M059J (cell line): ENCODE measurements at places on chromosomes 12 and 14.

- no peak for DNase-seq
Observed at GRCh38 chr14:57748279-57748678, 117.6 kb downstream of the SLC35F4 start.

GRCh38 chr14:21509432-21510143 is 1.6 kb downstream of the METTL3 start:
- DNase-seq, result no peak

DNA sequence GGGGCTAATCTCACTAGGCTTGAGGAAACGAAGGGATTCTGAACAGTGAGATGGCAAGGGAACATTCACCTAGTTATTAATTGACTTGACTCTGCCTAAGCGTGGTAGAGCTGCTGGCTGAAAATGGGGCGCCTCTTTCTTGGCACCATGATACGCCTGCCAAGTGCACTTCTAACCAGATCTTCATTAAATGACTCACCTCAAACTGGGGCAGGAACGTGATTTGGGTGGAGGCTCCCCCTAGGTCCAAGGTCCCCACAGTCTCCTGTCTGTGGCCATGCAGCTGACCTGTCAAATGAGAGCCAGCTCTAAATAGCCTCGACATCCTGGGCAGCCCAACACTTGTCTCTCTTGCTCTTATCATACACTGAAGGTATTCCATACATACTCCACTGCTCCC is 26.0 kb downstream of the COQ6 start:
- no peak for DNase-seq

DNA sequence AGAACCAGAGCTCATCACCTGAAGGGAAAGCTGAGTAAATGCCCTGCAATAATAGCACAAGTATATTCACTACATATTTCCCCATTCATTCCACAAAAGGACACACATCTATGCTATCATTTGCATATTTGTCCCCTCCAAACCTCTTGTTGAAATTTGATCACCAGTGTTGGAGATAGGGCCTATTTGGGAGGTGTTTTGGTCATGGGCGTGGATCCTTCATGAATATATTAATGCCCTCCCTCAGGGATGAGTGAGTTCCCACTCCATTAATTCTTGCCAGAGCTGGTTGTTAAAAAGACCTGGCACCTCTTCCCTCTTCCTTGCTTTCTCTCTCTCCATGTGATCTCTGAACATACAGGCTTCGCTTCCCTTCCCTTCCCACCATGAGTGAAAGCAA is 18.6 kb upstream of the ZDHHC17 start:
- no peak for DNase-seq

- no peak for DNase-seq
Observed at GRCh38 chr12:13676880-13677279, 304.5 kb downstream of the GRIN2B start.

DNA sequence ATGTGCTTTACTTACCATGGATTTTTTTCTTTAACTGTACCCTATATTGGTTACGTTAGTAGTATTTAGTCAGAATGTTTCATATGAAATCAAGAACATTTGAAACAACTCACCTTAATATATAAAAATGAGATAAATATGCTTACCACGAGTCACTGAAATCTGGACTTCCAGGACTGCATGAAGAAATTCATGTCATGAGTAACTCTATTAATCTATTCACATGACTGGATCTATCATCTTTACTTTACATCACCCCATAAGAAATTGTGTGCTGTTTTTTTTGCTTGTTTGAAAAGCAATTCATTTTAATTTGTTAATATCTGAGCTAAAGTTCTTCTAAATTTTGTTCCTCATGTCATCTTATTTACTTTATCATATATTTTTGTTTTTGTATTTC is 5.2 kb downstream of the EPYC start:
- no peak for DNase-seq

- DNase-seq, result no peak
Observed at GRCh38 chr12:46218322-46219095, 50.3 kb downstream of the SLC38A1 start.

- peak; percentile 58 for DNase-seq
Observed at GRCh38 chr12:68440068-68440581, 108.0 kb upstream of the MDM1 start.

GRCh38 chr12:7282844-7283243 is 21.0 kb upstream of the ACSM4 start:
- no peak for DNase-seq

GRCh38 chr12:126770188-126770587 is 1496.8 kb upstream of the TMEM132C start:
- DNase-seq, result peak; percentile 9

DNA sequence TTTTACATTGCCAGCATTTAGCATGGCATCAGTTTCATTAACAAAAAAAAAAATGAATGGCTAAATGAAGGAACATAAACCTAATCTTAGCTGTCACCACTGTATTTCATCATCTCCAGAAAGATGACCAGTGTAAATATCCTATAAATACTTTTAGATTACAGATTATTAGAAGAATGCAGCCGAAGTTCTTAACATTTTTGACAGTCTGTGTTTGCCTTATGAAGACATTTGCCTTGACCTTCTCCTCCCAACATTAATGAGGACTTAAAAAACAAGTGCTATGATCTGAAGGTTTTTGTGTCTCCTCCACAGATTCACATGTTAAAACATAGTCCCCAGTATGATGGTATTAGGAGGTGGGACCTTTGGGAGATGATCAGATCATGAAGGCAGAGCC is 253.0 kb downstream of the SNAPC1 start:
- no peak for DNase-seq

DNA sequence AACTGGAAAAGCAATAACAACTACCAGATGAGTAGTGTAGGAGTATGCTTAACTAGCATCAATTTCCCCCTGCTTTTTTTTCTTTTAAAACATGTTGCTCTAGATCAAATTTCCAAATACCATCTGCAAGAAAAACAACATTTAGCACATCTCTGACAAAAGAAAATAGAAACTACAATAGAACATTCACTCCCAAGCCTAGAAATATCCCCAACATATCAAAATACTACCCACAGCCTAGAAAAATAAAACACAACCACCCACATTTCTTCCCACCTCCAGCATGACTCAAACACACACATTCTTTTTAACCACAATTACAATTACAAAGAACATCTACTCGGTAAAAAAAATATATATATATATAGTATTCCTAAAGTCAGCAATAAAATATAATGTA is 120.0 kb downstream of the PPFIA2 start:
- no peak for DNase-seq

DNA sequence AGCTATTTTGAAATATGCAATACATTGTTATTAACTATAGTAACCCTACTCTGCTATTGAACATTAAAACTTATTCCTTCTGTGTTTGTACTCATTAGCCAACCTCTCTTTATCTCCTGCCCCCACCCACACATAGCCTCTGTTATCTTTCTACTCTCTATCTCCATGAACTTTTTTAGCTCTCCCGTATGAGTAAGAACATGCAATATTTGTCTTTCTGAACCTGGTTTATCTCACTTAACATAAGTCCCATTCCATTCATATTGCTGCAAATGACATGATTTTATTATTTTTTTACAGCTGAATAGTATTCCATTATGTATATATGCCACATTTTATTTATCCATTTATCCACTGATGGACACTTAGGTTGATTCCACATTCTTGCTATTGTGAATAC is 79.0 kb upstream of the AMIGO2 start:
- no peak for DNase-seq

- peak; percentile 32 for DNase-seq
Observed at GRCh38 chr12:117774941-117775775, 193.6 kb downstream of the KSR2 start.

- DNase-seq, result no peak
Observed at GRCh38 chr14:72876710-72877063, 17.2 kb downstream of the DPF3 start.

- DNase-seq, result peak; percentile 85
Observed at GRCh38 chr14:22898302-22899090, 15.5 kb downstream of the REM2 start.

GRCh38 chr14:51236314-51236713 is 3.7 kb upstream of the TMX1 start:
- DNase-seq, result peak; percentile 31

DNA sequence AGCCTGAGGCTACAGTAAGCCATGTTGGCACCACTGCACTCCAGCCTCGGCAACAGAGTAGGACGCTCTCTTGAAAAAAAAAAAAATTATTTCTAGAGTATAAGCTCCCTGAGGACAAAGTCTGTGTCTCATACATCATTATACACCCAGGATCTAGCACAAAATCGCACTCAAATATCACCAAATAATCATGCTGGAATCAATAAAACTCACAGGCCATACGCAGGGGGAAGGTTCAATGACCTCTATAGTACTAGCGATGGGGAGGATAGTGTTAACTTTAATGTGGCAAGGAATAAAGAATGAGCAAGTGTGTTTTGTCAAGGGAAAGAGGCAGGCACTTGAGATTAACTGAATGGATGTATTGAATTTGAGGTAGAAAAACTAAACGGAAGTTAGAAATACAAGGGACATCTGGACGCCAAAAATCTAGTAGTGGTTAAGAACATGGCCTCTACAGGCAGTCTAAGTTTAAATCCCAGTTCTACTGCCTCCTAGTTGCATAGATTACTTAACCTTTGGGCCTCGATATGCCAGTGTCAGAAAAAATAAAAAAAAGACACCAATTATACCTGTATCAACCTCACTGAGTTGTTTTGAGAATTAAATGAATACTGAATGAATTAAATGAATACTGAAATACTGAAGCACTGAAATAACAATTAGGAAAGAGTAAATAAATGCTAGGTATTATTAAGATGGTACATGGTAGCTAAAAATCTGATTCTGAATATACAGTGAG is 4.4 kb upstream of the AP4S1 start:
- no peak for DNase-seq

- DNase-seq, result no peak
Observed at GRCh38 chr14:67441256-67441655, 29.3 kb upstream of the PLEK2 start.

- peak; percentile 48 for DNase-seq
Observed at GRCh38 chr14:74846968-74847665, 28.8 kb downstream of the PROX2 start.

- peak; percentile 95 for DNase-seq
Observed at GRCh38 chr12:95633049-95633731, 81.9 kb upstream of the USP44 start.

GRCh38 chr12:4153343-4153892 is 120.1 kb upstream of the CCND2 start:
- DNase-seq, result no peak

DNA sequence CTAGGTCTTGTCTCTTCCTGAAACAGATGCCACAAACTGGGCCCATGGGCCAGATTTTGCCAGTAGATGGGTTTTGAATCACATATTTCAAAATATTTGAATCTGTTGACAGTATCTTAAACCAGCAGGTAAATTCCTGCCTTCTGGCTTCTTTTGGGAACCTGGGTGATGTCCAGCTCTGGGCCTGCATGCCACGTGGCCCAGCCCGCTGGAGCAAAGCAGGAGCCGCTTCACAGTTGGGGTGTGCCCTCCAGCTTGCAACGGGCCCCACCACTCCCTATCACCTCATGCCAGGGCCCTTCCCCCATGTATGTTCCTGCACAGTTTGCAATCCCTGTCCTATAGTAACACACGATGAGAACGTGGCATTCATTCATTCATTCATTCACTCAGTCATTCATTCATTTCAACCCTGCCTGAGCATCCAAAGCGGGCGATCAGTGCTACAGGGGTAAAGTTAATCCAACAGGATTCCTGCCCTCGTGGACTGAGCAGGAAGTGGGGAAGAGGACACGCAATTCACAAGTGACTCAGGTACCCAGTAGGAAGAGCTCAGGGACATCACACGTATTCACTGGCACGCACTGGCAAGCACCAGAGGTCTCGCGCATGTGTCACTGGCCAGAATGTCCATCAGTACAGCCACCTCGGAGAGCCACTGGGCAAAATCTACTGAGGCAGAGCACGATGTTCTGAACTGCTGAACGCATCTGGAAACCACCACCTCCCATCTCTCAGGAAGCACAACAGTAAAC is 27.8 kb downstream of the SCARB1 start:
- DNase-seq, result peak; percentile 9

DNA sequence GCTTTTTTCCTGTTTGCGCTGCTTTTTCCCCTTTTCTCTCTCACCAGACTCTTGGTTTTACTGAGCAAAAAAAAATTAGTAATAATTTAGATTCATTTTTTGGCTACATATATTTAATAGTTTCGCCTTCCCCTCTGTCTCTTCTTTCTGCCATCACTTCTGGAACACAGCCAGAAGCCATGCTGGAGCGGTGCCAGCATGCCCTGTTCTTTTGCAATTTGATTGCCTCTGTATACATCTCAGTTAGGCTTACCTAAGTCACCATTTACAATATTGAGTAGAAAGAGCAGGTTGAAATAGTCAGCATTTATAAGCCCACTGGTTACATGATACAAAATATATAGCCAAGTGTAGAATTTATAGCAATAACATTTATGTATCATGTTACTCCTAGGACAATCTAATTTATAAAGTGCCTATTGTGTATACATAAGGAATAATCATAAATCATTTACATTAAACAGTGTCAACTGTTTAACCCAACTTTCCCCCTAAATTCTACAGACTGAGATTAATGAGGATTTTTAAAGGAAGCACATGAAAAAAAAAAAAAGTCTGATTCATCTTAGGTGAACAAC is 413.8 kb upstream of the SOX5 start:
- no peak for DNase-seq

GRCh38 chr14:84273181-84273580 is 1256.8 kb upstream of the FLRT2 start:
- no peak for DNase-seq

- DNase-seq, result no peak
Observed at GRCh38 chr12:124007826-124008570, 35.0 kb downstream of the ZNF664 start.

DNA sequence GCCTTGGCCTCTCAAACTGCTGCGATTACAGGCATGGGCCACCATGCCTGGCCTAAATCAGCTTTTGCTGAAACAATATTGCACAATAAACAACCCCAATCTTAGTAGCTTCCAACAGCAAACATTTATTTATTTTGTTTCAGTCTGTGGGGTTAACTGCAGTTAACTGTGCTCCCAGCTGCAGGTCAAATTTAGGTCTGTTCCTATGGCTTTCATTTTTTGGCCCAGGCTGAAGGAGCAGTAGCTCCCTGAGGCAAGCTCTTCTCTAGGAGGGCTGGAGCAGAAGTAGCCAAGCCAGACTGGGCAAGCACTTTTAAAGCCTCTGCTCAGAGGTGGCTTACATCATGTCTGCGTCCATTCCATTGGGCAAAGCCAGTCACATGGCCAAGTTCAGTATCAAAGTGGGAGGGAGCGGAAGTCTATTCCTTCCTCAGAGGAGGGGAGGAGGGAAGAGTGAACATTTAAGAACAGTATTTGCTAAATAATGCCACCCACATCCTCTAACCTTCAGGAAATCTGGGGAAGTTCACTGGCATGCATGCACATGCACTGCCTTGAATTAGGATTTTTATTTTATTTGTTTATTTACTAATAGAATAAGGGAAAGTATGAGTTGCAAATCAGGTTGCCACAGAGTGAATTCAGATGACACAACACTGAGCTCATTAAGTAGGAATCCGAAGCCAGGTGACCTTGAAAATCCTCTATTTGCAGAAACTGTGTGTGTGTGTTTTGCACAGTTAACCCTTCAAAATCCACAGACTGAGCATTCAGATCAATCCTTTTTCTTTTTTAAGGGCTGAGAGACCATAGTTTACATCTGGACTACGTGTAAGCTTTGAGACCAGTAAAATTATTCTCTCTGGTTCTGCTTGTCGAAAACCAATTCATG is 122.0 kb upstream of the SEL1L start:
- no peak for DNase-seq
